ENCODE measurements at places on chromosomes 11 and 22. TPM values are rescaled to one million over a fixed set of nuclear protein-coding genes. Genes with fewer than 3 reads are reported as not detected.

DNA sequence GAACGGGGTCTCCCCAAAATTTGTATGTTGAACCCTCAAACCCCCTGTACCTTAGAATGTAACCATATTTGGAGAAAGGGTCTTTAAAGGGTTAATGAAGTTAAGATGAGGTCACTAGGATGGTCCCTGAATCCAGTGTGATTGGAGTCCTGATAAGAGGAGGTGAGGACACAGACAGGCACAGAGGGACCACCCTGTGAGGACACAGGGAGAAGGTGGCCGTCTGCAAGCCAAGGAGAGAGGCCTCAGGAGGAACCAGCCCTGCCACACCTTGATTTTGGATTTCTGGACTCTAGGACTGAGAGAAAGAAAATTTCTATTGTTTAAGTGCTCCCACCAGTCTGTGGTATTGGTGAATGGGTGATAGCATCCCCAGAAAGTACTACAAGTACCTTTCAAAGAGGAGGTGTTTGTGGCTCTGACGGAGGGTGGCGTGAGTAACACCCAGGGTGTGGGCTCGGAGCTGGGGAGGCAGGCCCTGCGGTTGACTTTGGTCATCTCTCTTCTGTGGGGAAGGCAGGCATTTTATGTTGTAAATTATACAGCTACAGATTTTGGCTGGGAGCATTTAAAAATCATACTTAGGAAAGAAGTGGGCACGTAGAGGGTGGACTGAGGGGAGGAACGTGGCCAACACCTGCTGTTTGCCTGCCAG is 13.8 kb downstream of the MRGPRF start:
- DNase-seq = no peak

DNA sequence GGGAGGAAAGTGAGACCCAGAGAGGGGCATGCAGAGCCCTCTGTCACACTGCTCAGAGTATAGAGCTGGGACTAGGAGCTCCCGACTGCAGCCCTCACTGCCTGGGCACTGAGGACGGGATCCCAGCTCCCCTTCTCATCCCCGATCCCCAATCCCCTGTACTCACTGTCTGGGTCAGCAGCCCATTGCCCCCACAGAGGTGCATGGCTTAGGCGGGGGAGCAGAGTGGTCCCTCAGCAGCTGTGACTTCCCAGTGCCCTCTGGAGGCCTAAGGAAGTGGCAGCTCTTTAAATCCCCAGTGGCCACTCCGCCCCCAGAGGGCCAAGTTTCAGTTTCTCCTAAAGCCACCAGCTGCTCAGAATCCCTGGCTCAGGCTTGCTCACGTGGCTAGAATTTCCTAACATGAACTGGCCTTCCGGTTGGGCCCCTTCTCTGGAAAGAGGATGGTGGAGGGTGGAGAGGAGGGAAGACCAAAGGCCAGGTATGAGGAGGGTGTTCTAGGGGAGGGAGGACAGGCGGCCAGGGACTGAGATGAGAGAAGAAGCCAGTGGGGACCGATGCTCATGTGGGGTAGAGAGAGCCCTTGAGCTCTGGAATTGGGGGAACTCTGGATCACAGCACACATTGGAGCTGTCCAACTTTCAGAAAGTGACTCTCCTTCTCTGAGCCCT is at the start of gene BATF2:
Gene BATF2, minus strand, starts transcription at position 262 of the 671 bp plus-strand sequence. Its CDS starts 57 bp downstream, at position 205.
- peak; percentile 78 for DNase-seq

DNA sequence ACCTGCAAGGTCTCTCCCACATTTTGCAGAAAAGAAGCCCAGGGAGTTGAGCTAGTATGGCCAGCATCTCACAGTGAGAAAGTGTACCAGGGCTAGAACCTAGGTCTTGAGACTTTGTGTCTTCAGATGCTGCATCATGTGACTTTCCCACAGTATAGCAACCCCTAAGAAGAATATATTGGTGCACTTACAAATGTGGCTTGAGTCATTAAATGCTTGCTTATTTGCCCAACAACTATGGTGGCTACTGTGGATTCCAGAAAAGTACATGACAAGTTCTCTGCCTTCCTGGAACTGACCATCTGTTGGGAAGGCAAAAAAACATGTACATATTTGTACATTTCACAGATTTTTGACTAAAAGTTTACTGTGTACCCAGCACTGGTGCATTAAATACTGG is 55.0 kb downstream of the POLD3 start:
- no peak for DNase-seq

- no peak for DNase-seq
Measured at GRCh38 chr11:65185171-65185570, 3.4 kb downstream of the CAPN1 start.

- DNase-seq = peak; percentile 42
Measured at GRCh38 chr22:43289531-43289963, 53.6 kb downstream of the SCUBE1 start.

- no peak for DNase-seq
Measured at GRCh38 chr11:125624756-125625213, at the start of gene CHEK1. Gene CHEK1 (plus strand): TSS chr11:125625163. CDS start chr11:125626769, 1,606 bp downstream.

- no peak for DNase-seq
Measured at GRCh38 chr11:101166038-101166437, 36.4 kb upstream of the PGR start.

RASL10A gene
- not detected for total RNA-seq

ARHGAP1 gene
- total RNA-seq = 54.3 TPM

CLTCL1 gene
- total RNA-seq = 10.2 TPM

PHLDA2 gene
- 16.8 TPM for total RNA-seq

SLC2A11 gene
- 16.6 TPM for total RNA-seq
